ENCODE measurements at places on chromosomes 4 and X. TPM values are rescaled to one million over a fixed set of nuclear protein-coding genes. Genes with fewer than 3 reads are reported as not detected.

Gene PHEX
- 3.4 TPM for polyA plus RNA-seq

Gene GC
- not detected for polyA plus RNA-seq

Gene SPANXA1
- not detected for polyA plus RNA-seq

Gene PLXNB3
- polyA plus RNA-seq: 2.3 TPM

Gene IBSP
- polyA plus RNA-seq: not detected

Gene DCAF4L1
- 0.35 TPM for polyA plus RNA-seq

Data from forelimb muscle (tissue), 1 donor.